ENCODE measurements at places on chromosomes 3 and 15.

DNA sequence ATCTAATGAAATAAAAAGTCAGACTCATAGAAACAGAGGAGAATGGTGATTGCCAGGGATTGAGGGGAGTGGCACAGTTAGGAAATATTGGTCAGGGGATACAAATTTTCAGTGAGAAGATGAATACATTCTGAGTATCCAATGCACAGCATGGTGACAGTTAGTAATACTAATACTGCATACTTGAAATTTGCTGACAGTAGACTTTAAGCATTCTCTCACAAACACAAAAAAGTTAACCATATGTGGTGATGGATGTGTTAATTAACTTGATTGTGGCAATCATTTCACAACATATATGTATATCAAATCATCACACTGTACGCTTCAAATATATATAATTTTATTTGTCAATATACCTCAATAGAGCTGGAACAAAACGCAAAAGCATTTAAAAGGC lies 9.2 kb upstream of the COL6A6 start:
- no peak for DNase-seq

DNA sequence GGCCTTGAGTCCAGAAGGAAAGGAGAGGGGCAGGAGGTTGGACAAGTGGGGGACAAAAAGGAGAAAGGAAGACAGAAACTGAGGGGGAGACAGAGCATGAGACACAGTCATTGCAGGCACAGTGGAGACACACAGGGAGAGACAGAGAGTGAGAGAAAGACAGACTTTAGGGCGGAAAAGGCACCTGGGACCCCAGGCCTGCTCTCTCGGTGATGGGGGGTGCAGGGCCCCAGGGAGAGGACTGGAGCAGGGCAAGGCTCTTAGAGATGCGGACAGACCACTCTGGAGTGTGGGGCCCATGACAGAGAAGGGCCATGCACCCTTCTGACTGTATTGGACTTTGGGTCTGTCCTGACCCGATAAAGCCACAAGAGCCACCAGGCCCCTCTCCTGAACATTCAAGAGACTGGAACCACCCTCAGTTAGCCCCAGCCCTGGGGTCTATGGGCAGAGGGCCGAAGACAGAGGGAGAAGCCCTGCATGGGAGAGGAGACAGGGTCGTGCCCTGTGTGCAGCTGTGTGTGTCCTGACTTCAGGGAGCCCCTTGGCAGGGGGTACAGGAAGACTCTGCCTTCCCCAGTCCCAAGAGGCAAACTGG lies 12.5 kb downstream of the PLCD1 start:
- no peak for DNase-seq

GRCh38 chr15:67177752-67178151 lies 76.7 kb downstream of the AAGAB start:
- no peak for DNase-seq

DNA sequence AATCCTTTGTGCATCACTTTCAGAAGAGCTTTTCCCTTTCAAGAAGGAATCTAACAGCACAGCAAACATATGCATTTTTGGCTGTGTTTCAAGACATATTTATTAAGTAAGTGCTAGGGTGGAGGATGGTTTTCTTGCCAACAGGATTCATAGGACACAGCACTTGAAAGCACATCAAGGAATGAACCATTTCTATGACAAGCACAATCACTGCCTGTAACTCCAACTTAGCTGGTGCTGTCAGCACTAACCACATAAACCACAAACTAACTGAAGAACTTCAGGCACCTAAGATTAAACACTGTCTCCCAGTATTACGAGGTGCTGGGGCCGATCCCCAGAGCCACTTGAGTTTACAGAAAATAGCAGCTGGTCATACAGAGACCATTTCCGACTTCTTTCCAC lies 35.4 kb upstream of the SPRED1 start:
- DNase-seq, result peak; percentile 84

DNA sequence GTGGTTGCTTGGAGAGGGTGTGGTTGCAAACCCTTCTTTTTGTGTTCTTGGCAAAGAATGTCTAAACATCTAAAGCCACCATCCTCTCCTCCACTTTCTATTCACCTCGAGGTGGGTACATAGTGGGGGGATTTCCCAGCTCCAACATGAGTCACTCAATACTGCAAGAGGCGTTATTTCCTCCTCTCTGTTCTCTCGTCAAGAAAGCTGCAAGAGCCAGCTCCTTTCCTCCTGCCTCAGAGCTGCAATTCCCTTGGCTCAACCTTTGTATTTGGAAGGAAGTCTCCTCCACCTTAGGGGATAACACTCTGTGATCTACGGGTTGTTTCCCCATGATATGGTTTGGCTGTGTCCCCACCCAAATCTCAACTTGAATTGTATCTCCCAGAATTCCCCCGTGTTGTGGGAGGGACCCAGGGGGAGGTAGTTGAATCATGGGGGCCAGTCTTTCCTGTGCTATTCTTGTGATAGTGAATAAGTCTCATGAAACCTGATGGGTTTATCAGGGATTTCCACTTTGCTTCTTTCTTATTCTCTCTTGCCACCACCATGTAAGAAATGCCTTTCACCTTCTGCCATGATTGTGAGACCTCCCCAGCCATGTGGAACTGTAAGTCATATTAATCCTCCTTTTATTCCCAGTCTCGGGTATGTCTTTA lies 138.4 kb downstream of the PLCL2 start:
- DNase-seq, result no peak

- no peak for DNase-seq
These were observed 5.2 kb downstream of the DALRD3 start for GRCh38 chr3:49013113-49013737.

DNA sequence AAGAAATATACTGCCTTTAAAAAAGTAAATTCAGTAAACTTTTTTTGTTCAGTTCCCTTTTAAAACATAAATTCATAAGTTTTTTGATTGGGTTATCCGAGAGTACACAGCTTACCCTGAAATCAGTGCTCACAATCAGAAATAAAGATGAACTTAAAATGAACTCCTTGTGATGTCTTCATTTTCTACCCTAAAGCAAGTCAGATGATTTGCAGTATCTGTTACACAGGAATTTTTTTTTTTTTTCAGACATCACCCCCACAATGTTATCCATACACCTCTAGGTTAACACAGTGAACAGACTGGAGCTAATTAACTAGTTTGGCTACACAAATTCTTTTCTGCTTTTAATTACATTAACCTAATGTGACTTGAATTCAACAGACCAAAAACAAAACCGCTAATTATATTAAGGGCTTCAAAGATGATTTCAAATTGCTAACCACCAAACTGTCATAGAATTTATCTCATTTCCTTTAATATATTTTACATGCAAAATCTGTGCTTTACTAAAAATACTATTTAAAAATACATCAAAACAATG lies 1042.0 kb downstream of the ROBO1 start:
- no peak for DNase-seq

DNA sequence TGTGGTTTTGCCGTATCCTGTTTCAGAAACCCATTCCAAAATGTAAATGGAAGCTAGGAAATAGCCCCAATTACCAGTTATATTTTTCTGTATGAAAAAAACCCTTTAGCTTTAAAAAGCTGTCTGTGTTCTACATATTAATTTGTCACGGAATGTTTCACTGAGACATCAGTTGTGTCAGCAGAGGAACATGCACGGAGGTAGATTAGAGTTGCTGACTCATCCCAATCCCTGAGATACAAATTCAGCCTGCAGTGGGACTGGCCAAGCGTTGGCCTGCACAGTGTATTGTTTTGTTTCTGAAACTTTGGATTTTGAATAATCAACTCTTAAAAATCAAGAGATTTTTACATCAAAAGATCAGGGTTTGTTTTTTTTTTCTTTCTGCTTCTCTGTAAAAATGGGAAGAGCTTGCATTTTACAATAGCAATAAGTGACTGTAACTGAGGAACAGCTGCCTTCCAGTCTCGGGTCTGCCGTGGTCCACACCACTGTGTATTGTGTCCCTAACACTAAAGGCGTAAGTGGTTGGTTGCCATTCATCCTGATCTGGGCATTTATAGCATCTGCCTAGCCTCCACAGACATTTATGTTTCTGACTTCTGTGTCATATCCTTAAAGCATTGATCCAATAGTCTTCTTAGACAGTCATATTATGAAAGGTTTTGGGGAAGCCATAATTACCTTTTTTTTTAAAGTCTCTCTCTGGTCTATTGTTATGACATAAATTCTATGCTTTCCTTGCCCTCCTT lies 218.1 kb downstream of the ADAMTSL3 start:
- peak; percentile 62 for DNase-seq

DNA sequence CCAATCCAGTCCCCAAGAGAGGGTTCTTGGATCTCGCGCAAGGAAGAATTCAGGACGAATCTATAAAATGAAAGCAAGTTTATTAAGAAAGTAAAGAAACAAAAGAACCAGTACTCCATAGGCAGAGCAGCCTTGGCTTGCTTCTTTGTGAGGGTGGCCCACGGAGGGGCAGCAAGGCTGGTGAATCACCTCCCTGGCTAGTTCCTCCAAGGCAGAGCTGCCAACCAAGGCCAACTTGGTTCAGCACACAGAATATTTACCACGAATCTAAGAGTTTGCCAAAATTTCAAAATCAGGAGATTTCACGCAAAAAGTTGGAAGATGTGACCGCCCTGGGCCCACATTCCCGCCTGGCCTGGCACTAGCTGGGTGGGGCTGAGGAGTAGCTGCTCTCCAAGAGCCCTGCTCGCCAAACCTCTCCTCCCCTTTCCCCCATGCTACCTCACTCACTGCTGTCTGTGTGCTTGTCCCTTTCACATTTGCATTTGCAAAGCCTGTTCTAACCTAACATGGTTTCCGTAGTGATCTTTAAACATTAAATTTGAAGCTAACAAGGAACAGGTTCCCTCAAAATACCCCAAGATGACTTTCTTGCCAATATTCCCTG lies 26.2 kb upstream of the DCUN1D1 start:
- DNase-seq, result no peak

DNA sequence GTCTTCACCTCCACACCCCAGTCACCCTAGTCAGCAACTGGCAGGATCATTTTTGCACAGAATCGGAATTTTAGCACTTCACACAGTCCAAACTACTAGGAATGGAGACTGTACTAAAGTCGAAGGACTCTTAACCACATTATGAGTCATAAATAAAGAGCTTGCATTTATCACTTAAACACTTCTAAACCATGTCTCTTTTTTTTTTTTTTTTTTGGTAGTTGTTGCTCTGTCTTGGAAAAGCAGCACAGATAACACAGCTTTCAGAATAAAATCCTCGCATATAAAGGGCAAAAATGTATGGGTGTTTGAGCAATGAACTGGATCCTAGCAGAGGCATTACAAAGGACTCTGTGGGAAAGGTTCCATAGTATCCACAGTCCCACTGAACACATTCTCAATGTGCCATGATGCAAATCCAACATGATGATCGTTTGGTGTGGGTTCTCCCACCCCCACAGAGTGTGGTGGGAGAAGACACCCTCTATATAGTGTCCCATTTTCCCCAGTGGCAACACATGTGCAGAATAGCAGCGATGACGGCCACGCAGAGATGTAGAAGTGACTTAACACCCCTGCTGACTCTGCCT lies 47.1 kb downstream of the FOXP1 start:
- peak; percentile 73 for DNase-seq
